Kidney (tissue), 22 donors: ENCODE measurements at places on chromosomes 7 and 10. TPM values are rescaled to one million over a fixed set of nuclear protein-coding genes. Genes with fewer than 3 reads are reported as not detected.

GRCh38 chr10:71241114-71241829 is 28.9 kb downstream of the UNC5B start:
- no peak for DNase-seq
- no peaks in the 10 kb centered on the region for H3K27me3 ChIP-seq
- H3K27ac ChIP-seq = no peak overlapping the region
- no peak overlapping the region for H3K4me3 ChIP-seq
- H3K4me1 ChIP-seq = peaks cover 69% of the 10 kb centered on the region
- H3K36me3 ChIP-seq = no peaks in the 10 kb centered on the region

DNA sequence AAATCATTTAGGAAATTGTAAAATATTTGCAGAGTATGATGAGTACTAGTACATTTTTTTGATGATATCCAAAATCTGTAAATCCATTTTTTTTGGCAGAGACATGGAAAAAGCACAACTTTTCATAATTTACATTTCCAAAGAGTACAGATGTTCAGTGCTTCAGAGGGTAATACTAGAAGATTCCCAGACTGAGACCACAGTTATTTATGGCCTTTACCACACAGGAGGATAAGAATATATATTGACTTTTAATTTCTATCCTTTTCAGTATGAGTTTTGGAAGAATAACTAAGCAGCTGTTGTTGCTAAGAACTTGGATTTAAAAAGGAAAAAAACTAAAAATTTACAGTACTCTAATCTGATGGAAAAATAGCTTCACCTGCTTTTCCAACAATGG is 61.9 kb downstream of the HGF start:
- DNase-seq = no peak
- H3K4me1 ChIP-seq = no peaks in the 10 kb centered on the region

The PNLIPRP3 gene
- total RNA-seq = not detected

DNA sequence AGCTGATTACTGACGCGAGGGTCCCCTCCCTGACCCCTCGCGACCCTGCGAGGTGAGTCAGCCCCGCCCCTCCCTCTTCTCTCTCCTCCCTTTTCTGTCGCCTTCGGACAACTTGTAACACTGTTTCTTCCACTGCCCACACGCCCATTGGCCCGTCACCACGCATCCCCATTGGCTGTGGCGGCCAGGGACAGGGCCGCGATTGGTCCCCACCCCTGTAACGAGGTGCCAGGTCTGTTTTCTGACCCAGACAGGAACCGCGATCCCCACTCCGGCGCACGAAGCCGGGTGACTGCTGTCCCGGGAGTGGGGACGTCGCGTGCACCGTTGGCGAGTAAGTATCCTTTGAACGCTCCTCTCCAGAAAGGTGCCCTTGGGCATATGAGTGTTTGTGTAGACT is at the start of gene STRA8:
TSS of gene STRA8 (plus strand) at position 269 of the 400 bp plus-strand sequence. CDS start 6,687 bp downstream, outside the sequence.
- H3K27me3 ChIP-seq = no peaks in the 10 kb centered on the region
- no peak within 1 kb of the TSS for H3K27ac ChIP-seq
- H3K4me1 ChIP-seq = no peaks in the 10 kb centered on the region
- no peak for DNase-seq

DNA sequence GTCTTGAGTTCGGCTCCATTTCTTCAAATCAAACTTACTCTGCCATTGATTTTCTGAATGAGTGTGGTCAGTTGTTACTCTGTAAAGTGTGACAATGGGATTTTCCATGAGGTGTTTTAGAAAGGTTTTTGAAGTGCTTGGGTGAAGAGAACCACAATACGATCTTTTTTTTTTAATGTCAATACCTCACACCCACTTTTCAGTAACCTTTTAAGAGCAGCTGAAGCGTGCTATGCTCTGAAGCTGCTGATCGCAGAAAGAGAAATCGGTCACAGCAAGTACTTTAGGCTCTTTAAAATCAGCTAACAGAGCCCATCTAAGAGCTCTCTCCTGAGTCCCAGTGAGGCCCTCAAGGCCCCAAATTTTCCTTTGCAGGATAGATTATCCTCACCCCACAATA is 34.4 kb upstream of the YAE1 start:
- H3K4me1 ChIP-seq = no peaks in the 10 kb centered on the region
- no peaks in the 10 kb centered on the region for H3K36me3 ChIP-seq
- H3K27ac ChIP-seq = no peak overlapping the region
- no peak for DNase-seq
- H3K4me3 ChIP-seq = no peak overlapping the region

The SMKR1 gene
- total RNA-seq = 0.63 TPM

The YWHAG gene
- total RNA-seq = 94.2 TPM
